Hematopoietic multipotent progenitor cell treated with erythropoietin and hydrocortisone succinate and interleukin-3 and kit ligand, for 15 days (in vitro differentiated cells): ENCODE measurements at places on chromosomes 2 and 18.
A peak's percentile ranks its signal among the peaks of the same experiment; 100 is the strongest.

GRCh38 chr2:151976945-151977353 lies 121.9 kb downstream of the CACNB4 start:
- no peak for DNase-seq

DNA sequence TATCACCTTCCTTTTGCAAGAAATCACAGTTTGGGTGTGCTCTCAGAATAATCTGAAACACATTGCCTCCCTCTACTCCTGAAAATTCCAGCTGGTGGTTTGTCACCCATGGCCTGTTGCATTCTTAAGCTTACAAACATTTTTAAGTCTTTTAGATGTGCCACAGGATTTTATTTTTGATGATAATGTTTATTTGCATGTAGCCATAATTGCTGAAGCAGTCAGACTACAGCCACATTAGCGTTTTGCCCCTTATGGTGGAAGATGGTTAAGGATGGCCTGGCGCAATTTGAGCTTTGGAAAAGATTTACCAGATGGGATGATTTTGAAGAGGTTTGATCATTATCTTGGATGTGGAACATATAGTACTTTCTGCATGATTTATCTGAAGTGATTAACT lies 439.5 kb downstream of the MEIS1 start:
- DNase-seq, result no peak

GRCh38 chr18:41767960-41768359 lies 187.1 kb upstream of the PIK3C3 start:
- DNase-seq, result no peak

GRCh38 chr2:159256159-159256558 lies 30.3 kb downstream of the WDSUB1 start:
- no peak for DNase-seq

DNA sequence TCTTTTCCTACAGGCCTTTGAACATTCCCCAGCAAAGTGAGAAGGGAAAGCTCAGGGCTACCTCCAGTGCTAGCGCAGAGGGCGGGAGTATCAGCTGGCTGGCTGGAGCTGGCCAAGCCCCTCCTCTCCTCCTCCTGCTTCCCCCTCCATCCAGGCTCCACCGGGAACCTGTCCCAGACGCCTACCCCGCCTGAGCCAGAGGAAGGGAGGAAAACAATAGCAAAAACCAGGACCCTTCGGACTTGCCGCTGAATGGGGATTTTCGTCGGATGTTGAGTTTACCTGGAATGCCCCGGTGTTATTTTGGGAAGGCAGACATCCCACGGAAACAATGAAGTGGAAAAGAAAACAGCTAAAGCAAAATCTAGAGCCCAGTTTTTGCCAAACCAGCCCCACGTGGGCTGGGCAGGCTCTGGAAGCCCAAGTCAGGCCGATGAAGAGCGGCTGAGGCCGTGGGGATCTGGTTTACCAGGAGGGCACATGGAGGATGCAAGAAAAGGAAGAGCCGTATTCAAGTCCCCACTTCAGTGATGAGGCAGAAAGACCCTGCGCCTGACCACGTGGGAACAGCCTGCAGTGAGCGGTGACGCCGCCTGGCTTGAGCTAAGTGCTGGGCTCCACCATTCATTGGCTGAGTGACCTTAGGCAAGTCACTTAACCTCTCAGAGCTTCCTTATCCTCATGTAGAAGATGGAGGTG lies 100.4 kb upstream of the LCLAT1 start:
- DNase-seq, result no peak

DNA sequence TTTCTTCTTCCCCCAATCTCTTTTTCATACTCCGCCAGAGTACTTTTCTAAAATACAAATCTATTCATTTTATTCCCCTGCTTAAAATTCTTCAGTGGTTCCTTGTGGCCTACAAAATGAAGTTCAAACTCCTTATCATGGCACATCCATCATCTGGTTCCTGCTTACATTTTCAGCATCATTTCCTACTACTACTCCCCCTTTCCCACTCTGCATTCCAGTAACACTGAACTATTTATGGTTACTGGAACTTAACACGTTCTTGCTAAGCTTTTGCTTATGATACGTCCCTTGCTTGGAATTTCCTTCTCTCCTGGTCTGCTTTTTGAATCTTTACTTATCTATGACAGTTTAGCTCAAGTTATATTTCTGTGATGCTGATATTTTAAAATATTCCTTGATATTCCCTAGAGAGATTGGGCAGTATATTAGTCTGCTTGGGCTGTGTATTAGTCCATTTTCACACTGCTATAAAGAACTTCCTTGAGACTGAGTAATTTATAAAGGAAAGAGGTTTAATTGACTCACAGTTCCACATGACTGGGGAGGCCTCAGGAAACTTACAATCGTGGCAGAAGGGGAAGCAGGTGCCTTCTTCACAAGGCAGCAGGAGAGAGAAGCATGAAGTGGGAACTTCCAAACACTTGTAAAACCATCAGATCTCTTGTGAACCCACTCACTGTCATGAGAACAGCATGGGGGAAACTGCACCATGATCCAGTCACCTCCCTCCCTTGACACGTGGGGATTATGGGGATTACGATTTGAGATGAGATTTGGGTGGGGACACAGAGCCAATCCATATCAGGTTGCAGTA lies 53.2 kb downstream of the BMPR2 start:
- no peak for DNase-seq

DNA sequence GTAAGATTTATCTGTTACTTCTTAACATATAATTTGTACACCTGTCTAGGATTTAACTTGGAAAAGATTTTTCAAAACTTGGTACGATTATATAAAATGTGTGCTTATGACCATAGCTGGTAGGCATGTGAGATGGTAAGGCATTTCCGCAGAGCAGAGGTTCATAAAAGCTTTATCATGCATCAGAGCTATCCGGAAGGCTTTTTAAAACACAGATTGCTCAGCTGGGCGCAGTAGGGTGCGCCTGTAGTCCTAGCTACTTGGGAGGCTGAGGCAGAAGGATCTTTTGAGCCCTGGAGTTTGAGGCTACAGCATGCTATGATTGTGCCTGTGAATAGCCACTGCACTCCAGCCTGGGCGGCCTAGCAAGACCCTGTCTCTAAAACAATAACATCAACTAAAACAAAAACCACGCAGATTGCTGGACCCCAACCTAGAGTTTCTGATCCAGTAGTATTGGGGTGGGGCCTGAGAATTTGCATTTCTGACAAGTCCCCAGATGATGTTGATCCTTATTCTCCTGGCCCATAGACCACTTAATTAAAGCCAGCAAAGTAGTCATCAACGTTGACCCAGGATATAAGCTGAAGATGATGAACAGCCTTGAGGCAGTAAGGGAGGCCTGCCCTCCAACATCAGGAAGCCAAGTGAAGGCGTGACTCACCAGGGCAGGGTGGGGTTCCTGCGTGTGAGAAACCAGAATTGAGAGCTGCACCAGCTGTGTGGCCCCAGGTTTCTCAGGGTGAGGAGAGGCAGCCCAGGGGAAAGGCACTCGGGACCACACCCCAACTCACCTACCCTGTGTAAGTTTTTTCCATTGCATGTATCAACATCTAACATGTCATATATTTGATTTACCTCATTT lies 21.6 kb upstream of the SLC20A1 start:
- DNase-seq, result peak; percentile 43

DNA sequence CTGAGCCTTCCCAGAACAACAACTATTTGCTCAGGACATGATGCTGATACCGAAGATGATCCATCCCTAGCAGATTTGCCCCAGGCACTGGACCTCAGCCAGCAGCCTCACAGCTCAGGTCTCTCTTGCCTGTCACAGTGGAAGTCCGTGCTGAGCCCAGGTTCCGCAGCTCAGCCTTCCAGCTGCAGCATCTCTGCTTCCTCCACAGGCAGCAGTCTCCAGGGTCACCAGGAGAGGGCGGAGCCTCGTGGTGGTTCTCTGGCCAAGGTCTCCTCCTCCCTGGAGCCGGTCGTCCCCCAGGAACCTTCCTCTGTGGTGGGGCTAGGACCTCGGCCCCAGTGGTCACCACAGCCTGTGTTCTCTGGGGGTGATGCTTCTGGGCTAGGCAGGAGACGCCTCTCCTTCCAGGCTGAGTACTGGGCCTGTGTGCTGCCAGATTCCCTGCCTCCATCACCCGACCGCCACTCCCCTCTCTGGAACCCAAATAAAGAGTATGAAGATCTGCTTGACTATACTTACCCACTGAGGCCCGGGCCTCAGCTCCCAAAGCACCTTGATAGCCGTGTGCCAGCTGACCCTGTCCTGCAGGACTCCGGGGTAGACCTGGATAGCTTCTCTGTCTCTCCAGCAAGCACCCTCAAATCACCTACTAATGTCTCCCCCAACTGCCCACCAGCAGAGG lies 15.4 kb downstream of the CEP68 start:
- no peak for DNase-seq

DNA sequence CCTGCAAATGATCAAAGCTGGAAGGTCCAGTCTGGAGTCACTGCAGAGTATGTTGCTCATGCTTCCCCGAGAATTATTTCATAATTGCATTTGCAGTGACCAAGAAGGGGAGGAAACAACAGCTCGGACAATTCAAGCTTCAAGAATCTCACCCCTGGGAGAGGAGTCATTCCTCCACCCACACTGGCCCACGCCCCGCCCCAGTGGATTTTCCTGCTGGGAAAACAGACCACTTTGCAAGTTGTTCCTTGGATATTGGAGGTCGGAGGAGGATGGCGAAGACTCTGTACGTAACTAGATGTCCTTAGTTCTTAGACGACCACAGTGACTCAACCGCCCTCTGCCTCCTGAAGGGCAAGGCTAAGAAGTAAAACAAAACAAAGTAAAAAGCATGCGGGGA lies 159.4 kb downstream of the TPO start:
- DNase-seq, result no peak

DNA sequence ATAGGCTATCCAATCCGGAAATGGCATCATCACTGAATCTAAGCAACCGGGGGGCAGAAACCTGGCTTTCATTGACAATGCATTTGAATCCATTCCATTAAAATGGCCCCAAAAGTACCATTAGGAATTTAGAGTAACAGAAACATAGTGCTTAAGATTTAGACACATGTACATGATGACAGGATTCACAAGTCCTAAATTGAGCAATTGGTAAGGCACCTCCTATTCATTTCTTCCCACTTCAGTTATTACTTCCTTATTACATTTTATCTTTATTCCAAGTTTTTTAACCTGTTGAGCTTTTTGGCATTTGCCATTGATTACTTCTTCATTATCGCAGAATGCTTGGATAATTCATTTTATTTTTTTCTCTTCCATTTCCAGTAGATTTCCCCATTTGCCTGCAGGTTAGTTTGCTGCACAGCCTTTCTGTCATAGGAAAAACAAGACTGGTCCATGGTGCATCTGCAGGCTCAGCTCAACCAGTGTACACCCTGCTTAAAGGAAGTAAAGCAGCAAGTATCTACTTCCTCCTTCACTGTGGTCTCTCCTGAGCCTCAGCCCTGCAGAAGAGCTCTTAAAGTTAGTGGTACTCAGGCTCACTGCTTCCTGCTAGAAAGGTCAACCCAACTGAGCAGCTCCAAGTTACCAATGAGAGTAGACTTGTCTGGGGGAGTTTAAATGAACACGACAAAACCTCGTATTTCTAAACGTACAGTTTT lies 89.2 kb downstream of the DOCK10 start:
- no peak for DNase-seq

- DNase-seq, result no peak
These were observed 103.7 kb downstream of the LPIN1 start for GRCh38 chr2:11850082-11850481.

DNA sequence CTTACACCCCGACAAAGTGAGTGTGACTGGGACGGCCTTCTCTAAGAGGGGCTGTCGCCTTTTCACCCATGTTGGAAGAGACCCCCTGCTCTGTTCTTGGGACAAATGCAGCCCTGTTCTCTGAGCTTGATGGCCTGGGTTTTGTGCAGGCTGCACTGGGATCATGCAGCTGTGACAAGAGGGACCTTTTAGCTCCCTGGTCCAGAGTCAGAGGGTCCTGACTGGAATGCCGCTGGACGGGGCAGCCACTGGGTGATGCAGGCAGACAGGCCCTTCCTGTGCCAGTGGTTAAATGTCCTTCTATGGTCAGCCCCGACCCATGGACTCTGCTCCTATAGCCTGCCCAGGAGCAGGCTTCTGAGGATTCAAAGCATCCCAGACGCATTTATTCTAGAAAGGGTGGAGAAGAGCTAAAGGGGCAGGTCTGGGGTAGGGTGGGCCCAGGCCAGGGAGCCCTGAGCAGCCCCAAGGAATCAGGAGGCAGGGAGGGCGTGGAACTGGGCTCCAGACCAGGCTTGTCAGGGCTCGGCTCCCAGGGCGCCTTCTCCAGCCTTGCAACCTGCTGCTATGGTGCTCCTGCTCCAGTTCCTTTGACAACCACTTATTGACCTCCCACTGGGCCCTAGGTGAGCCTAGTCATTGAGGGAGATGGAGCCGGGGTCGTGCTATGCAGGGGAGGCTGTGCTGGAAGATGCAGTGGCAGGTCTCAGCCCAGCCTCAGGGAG lies 277.9 kb upstream of the HS6ST1 start:
- no peak for DNase-seq

GRCh38 chr2:152278526-152278925 lies 56.4 kb upstream of the FMNL2 start:
- no peak for DNase-seq

- no peak for DNase-seq
These were observed 850.4 kb downstream of the ERBB4 start for GRCh38 chr2:211688196-211688595.

DNA sequence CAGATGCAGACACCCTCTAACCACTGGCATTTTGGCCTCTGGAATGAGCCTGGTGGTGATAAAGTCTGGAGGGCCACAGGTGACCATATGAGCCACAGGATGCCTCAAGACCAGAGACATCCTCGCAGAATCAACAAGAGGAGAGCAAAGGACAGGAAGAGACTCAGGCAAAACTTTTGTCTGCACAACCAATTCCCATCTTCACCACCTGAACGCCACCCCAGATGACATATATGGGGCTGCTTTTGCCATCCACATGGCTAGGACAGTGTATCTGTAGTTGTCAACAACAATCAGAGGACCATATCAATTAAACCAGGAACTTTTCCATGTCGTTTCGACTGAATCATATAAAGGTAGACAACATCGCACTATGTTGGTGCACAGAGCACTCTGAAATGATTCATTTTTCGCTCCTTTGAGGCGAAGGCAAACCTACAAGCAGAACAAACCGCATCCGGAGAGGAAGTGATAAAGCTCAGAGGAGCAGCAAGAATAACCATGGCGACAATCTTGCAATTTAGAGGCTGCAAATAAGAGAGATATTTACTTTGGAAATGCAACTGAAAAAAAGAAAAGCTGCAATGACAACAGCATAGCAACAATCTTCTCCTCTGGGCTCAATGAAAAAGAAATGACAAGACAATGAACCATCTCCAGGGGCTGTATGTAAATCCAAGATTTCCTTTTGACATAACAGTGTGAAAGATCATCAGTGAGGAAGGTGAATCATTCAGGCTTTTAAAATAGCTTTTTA lies 204.5 kb downstream of the ARL4C start:
- DNase-seq, result no peak

- no peak for DNase-seq
These were observed 54.2 kb downstream of the CD8B2 start for GRCh38 chr2:106541333-106541732.

GRCh38 chr2:121356058-121356640 lies 71.1 kb upstream of the TFCP2L1 start:
- DNase-seq, result peak; percentile 52
